ENCODE measurements at places on chromosomes 1 and 21.

- DNase-seq = peak; percentile 22
Observed at GRCh38 chr1:209064850-209065706, 518.4 kb upstream of the CAMK1G start.

DNA sequence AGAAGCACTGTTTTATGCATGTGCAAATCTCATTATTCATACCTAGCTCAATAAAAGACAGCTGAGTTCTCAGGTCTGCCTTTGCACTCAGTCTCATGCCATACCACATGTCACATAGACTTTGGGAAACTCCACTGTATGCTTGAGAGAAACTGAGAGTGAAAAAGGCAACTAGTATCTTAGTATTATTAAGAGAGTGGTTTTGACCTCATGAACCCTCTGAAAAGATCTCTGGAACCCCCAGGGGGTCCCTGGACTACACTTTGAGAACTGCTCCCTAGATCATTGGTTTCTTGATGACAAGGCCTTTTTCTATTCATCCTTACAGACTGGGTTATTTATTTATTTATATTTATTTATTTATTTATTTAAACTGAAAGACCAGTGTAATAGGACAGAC lies 3.7 kb upstream of the RHEX start:
- DNase-seq = no peak

DNA sequence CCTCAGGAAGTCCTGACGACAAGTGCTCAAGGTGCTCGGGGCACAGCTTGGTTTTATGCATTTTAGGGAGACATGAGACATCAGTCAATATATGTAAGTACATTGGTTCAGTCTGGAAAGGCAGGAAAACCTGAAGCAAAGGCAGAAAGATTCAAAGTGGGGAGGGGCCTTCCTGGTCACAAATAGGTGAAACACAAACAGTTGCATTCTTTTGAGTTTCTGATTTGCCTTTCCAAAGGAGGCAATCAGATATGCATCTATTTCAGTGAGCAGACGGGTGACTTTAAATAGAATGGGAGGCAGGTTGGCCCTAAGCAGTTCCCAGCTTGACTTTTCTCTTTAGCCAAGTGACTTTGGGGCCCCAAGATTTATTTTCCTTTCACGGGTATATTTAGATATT lies 8.9 kb upstream of the RNF187 start:
- DNase-seq = no peak

DNA sequence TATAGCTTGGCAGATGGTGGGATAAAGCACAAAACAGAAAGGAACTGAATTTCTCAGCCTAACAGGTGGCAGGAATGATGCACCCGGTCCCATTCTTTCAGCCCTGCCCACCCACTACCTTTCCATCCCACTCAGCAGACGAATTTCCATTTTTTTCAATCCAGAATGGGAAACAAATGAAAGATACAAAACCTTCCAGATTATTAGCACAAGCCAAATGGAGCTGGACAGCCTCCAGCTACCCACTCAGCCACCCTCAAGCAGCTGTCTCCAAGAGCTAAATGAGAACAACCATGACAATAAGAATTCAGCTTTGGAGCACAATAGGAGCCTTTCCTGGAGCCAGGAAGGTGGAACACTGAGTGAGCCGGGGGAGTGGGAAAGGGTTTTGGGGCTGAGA lies 96.3 kb upstream of the ST6GALNAC5 start:
- peak; percentile 4 for DNase-seq

DNA sequence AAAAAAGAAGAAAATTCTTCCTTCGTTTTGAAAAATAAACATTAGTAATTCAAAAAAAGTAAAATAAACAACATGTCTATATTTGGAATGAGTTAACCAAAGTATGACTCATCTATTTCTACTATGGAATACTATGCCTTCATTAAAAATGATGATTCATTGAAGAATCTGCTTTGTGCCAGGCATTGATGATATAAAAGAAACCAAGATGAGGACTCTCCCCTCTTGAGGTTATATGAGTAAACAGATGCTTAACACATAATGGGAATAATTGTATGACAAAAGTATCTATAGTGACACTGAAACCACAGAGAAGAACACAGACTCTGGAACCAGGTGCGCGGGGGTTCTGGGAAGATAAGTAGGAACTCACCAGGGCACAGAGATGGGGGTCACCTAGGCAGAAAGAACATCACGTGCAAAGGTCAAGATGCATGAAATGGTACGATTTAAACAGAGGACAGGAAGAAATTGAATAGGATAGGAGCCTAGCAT lies 18.8 kb downstream of the ELF3 start:
- no peak for DNase-seq

DNA sequence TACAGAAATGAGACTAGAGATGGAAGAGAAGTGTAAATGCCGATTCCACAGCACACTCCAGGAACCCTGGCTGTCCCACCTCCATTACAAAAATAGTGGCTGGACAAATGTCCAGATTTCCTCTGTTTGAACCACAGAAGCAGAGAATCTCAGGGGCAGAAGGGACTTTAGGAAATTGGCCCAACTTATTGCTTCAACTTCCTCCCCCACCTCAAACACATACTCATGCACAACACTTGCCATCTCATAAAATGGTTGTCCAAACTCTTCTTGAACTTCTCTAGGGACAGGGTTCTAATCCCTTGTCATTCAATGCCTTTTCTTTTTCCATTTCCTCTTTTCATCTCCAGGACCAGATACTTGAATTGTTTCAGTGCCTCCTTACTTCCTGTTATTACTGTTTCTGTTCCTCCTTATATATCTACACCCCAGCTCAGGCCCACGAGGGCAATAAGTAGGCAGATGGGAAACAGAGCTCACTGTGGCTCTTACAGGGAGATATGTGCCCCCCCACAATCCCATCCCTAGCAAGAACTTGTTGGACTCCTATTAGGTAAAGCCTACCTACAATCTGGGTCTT lies 8.5 kb upstream of the B4GALT3 start:
- DNase-seq = no peak

All from NCI-H2081 (cell line).